ENCODE measurements at places on chromosomes 5 and 9.

DNA sequence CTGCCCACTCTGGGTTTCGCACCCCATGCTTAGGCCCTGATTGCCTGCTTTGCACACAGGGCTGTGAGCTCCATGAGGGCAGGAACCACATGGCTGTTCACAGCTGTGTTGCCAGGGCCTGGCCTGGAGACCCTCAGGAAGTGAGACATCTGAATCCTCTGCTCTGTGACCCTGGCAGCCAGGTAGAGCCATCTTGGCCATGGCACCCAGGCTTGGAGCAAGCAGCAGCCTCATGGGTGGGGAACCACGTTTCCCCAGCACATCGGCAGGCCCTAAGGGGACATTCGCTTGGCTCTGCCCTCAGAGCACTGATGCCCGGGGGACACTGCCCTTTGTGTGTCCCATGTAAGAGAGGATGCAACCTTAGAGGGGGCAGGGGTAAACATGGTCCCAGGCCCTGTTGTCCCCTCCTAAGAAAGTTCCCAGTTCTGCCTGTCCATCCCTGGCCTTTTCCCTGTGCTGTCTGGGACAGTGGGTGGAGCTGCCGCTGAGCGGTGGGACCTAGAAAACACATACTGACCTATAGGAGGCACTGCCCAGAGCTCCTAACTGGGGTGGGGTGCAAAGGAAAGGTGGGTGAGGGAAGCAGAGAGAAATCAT, 144.1 kb upstream of the IER5L start:
- DNase-seq = no peak

DNA sequence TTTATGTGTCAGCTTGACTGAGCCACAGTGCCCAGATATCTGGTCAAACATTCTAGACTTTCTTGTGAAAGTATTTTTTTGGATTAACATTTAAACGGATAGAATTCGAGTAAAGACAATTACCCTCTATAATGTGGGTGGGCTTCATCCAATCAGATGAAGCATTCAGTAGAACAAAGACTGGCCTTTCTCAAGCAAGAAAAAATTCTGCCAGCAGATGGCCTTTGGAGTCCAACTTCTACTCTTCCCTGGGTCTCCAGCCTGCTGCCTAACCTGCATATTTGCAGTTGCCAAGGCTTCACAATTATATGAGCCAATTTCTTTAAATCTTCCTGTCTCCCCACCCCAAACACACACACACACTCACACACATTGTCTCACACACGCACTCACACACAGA, 86.4 kb downstream of the MED10 start:
- no peak for DNase-seq

DNA sequence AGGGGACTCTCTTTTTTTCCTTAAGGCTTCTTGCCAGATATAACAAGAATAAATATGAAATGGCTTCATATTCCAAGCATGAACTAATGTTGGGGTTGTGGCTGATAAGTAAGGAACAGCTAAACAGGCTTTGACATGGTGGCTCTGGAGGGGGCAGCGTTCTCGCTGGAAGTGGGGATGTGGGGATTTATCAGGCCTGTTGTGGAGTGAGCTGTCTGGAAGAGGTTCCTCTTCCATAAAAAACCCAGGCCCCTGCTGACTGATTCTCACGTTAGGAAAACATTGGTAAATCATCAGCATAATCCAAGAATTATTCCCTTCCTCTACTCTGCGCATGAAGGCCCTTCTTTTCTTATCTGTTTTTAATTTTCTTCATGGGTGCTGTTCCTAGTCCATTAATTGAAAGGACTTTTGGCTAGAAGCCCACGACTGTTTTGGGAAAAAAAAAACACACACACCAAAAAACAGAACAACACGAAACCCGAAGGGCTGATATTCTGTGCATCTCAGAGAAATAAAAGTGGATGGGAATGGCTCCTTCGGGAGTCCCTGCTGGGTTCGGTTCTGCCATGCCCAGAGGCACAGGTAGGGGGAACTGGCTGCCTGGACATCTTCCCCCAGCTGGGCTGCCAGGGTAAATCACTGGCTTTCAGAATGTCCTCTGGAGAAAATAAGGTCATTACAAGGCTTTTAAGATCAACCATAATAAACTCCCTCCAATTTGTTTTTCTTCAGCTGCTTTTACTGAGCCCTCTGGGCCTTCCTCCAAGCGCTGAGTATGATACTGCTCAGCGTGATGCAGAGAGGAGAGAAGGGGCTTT, 297.0 kb downstream of the SLIT3 start:
- DNase-seq = peak; percentile 34

DNA sequence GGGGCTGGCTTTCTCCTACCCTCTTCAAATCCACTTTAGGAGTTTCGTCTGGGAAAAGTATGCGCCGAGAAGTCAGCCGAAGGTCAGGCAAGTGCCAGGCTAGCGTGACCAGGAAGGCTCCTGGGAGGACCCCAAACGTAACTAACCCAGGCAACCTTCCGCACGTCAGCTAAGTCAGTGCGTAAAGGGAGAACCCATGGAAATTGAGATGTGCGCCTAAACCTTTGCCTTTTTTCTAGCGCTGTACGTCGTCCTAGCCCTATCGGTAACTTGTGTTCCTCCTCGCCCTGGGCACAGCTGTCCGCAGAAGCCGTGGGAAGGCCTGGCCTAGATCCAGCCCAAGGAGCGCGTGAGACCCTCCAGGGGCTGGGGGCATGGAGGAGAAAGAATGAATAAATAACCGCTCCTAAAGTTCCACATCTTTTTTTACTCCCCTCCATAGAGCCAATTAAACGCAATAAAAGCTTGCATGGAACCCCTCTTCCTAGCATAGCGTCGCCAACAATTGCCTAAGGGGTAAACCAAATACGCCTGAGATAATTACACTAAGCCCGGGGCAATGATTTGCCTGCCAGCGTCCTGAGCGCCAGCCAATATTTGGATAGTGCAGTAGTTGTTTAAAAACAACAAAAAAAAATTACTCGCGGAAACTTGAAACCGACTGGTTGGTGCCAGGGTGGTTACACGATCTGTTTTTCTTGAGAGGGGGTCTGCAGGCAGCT, 4.0 kb upstream of the FOXB2 start:
- DNase-seq = no peak

DNA sequence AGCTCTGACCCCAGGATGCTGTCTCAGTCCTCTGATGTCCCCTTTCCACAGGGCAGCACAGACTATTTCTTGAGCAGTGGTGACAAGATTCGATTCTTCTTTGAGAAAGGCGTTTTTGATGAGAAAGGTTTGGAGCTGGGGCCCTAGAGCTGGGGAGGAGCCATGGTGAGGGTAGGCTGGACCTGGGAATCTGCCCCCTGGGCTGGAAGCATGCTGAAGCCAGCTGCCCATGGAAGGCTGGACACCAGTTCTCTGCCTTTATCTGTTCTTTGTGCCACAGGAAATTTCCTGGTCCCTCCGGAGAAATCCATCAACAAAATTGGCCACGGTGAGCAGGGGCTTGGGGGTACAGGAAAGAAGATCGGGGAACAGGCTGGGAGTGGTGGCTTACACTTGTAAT, 12.9 kb downstream of the PHYHD1 start:
- DNase-seq = no peak

- no peak for DNase-seq
Measured at GRCh38 chr5:1685066-1685465, 114.6 kb downstream of the MRPL36 start.

Data from hypothalamus (tissue), 51 donors.